MG63 (cell line): ENCODE measurements at places on chromosomes 3 and 15. TPM values are rescaled to one million over a fixed set of nuclear protein-coding genes. Genes with fewer than 3 reads are reported as not detected.
A peak's percentile ranks its signal among the peaks of the same experiment; 100 is the strongest.

GRCh38 chr3:169390271-169390670 lies 273.2 kb downstream of the MECOM start:
- peak; percentile 2 for DNase-seq

GRCh38 chr15:50145451-50145872 lies 26.4 kb upstream of the ATP8B4 start:
- DNase-seq, result peak; percentile 53

GRCh38 chr3:5181469-5182141 lies 5.9 kb upstream of the EDEM1 start:
- no peak for DNase-seq

GRCh38 chr15:25136119-25136518 lies 181.3 kb downstream of the SNRPN start:
- no peak for DNase-seq

- peak; percentile 82 for DNase-seq
These were observed 42.3 kb downstream of the ZDHHC19 start for GRCh38 chr3:196168808-196169391.

DNA sequence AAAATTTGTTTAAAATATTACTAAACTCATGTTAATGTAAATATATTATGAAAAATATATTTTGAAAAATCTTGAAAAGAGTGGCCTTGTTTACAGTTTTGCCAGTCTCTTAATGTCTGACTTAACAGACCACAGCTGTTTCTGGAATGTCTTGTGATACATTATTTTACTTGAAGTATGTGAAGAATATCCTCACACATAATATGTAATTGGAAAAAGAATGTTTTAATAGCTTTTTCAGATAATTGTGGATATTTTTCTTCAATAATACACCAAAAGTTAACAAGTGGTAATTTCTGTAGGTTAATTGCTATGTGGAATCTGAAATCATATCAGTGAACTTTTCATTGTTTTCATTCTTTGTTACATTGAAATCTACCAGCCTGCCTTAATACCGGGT lies 101.3 kb downstream of the UBE2E2 start:
- DNase-seq, result no peak

DNA sequence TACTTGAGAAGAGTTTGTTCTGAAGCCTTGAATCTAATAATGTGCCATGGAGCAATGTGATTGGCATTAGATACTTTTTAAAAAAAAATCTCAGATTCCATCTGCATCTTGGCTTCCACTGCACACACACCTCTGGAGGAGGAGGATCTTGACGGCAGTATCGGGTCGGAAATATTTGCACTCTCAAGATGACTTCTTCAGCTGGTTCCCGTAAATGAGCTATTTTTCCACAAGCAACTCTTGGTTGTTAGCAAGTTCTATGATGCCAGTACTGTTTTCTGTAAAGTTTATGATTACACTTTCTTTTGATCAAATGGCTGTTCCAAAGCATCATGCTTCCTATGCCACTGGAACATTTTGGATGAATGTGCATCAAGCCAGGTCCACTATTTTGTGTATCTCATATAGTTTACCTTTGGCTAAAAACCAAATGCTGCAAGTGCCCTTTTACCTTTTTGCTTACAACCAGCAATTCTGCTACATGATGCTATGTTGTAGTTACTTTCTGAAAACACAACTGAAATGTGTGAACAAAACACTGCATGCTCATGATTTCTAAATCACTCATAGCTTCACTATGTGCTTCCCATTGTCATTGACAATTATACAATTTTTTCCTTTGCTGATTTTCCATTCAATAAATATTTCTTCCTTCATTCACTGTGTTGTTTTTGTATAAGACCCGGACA lies 43.8 kb downstream of the CCR3 start:
- no peak for DNase-seq

DNA sequence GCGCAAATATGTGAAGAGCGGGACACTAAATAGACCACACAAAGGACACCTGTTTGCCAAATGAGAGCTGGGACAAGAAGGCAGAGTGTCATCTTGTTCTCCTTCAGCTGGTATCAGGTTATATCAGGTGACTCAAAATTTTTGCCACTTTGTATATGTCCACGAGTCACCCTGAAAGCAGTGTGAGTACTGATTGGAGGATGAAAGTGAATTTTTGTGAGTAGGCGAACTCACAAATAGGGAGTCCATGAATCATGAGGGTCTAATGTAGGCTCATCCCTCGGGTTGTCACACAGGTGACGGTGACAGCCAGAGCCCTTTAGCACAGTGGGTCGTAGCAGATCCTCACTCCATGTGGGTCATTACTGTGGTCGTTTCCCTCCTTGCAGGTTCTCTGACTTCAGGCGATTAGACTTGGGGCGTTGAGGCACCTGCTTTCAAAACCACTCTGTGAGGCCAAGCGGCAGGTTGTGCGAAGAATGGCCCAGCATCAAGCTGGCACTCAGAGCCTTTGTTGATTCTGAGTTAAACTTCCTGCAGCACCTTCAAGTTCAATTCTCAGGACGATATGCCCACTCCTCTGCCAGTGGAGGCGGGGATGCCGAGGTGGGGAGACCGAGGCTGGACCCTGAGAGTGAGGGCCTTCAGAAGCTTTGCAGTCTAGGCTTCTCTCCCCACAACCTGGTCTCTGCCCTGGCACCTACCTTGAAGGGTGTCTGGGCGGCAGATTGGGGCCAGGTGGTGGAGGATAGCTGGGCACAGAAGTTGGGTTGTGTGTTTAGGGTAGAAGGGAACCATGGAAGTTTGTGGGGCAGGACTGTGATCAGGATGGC lies 173.8 kb downstream of the SMAD6 start:
- DNase-seq, result no peak

GRCh38 chr3:27678234-27678633 lies 43.9 kb downstream of the EOMES start:
- no peak for DNase-seq

DNA sequence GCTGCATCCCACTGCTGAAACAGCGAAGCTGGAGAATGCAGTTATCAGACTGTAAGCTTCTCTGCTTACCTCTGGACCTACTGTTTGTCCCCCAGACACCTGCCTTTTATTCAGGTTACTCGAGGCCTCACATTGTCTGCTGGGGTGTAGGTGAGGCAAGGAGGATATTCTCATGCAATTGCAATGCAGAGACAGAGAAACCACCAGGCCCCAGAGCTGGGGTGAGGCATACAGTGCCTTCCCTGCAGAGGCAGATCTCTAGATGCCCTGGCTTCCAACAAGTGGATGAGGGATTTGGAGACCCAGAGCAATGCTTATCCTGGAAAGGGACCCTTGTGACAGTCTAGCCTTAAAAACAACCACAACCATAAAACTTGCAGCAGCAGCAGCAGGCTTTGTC lies 263.4 kb upstream of the ST8SIA2 start:
- DNase-seq, result no peak

DNA sequence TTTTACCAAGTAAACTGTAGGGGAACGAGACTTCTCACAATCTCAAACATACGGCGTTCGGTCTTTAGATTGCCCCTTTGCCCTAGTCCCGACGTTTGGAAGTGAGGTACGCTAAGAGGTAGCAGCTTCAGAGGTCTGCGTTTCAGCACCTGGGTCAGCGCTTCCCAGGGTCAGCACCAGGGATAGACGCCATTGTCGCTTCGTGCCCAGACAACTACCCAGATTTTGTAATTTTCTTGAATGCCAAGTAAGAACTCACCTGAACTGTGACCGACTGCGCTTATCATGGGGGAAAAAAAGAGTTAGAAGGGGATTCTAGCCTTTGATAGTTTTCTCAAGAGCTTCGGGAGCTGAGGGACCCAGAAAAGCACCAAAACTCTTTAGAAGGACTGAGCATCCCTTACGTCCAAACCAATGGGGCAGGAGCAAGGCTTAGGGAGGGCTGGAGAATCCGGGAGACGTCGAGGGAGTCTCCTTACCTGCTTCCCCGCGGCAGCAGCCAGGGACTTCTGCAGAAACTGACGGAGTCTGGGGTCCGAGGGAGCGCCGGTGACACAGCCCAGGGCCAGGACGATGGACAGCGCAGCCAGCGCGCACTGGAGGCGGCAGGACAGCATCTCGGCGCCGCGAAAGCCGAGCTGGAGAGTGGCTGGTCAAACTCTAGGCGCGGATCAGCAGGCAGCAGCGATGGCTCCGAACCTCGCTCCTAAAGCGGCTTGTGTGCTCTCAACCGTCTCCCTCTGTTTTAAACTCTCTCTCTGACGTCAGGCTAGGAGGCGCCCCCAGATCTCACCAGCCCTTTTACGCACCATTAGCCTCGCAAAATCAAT lies at the start of gene SST:
Gene SST (minus strand): TSS at position 720 of the 830 bp plus-strand sequence. CDS start 103 bp downstream, at position 617.
- DNase-seq, result peak; percentile 51

GRCh38 chr3:141302364-141303141 lies 65.8 kb upstream of the ZBTB38 start:
- peak; percentile 91 for DNase-seq

DNA sequence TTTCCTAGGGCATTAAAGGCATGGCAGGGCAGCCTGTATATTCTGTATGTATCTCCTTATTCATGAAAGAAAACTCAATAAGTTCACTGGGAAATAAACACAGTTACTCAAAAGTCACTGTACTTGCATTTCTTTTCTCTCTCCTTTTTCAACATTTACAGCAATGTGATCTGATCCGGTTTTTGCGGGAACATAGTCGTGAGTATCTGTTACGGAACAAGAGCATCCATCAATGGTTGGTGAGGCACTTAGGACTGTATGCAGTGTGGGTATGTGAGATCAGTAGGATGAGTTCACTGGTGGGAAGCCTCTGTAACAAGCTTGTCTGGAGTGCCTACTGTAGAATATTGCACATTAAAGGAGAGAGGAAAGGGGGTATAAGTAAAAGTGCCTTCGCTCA lies 80.7 kb downstream of the COL6A5 start:
- no peak for DNase-seq

DNA sequence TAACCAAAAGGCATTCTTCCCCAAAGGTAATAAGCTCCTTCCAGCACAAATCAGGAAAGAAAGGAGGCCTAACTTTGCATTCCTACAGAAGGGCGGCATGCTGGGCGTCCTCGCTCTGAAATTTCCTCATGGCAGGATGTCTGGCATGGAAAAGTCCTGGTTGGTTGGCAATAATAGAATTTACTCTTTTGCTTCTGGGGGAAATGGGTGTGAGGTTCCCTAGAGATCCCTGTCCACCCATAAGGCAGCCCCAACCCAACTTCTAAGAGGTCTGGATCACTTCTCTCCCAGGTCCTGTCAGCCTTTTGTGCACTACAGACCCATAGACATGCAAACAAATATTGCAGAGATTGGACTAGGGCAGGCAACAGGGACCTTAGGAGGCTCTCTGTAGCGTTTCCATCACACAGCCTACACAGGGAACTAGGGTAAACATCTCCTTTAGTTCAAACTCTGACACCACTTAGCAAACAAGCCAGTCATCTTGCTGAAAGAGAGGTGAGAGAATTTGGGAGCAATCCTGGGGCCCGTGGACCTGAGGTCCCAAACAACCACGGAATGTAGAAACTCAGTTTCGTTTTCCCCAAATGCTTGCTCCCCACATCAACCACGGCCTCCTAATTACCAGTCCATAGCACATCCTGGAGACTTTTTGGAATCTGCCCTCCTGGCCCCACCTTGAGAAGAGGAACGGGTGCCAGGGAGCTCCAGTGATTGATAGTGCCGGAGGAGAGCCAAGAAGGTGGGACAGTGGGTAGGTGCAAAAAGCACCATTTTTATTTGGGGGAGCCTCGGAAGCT lies 2.1 kb downstream of the ZIC4 start:
- DNase-seq, result no peak

Gene PARP3
- 5.9 and 13.8 TPM in 2 replicates for total RNA-seq

Gene CSPG4
- total RNA-seq, result 13.4 and 19.6 TPM in 2 replicates

Gene CA12
- total RNA-seq, result 4.7 and 4.8 TPM in 2 replicates

Gene IL20RB
- total RNA-seq, result 4.5 and 6.4 TPM in 2 replicates

Gene PARP15
- total RNA-seq, result 0.10 TPM in 1 of 2 replicates, not detected in the other

Gene CIB2
- 4.0 and 8.0 TPM in 2 replicates for total RNA-seq

Gene SCN5A
- not detected in 2 replicates for total RNA-seq

Gene CEP19
- total RNA-seq, result 3.5 and 16.5 TPM in 2 replicates

Gene DPH6
- total RNA-seq, result 13.8 and 23.2 TPM in 2 replicates
